ENCODE measurements at places on chromosomes 11 and 22. TPM values are rescaled to one million over a fixed set of nuclear protein-coding genes. Genes with fewer than 3 reads are reported as not detected.
A peak's percentile ranks its signal among the peaks of the same experiment; 100 is the strongest.

KLHL35 gene
- polyA plus RNA-seq: 0.66 TPM

KRTAP5-10 gene
- polyA plus RNA-seq: not detected

DNA sequence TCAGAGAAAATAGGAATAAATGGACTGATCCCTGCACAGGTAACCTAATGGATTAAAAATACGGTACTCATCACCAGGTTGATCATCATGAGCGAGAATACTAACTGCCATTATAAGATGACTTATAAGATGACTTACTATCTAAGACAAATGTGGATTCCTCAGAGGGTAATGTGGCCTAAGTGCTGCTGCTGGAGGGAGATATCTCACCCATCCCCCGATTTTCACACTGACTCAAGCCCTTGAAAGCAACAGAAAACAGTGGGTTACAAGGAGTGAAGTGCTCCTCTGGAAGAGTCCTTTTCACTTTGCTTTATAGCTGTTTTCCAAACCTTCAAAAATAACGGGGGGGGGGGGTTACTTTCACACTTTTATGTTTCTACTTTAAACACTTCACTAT, 920 bp downstream of the TMEM218 start:
- peak; percentile 6 for DNase-seq

- DNase-seq: no peak
Measured at GRCh38 chr11:7759010-7759409, 37.7 kb downstream of the OR5P2 start.

DNA sequence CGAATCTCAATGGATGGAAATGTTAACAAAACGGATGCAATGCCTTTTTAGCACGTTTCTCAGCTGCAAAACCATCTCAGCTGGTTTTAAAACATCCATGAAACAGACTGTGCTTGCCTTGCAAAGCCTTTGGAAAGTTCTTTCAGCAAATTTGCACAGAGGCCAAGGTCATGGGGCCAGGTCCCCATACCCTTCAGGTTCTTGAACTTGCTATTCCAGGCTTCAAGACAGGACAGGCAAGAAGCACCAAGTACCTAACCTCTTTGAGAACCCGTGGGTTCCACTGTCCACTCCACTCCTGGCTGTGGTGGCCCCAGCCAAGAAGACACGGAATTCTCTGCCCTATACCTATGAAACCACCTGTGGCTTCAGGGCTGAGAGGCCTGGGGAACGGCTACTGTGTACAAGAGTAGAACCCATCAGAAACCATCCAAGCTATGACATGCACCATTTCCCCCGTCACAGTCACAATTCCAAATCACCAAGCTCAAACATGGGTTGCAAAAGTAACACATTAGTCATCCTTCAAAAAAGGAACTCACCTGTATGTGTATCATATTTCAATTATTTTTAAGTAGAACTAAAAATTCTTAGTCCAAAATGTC, 17.0 kb downstream of the TNKS1BP1 start:
- no peak for DNase-seq

DNA sequence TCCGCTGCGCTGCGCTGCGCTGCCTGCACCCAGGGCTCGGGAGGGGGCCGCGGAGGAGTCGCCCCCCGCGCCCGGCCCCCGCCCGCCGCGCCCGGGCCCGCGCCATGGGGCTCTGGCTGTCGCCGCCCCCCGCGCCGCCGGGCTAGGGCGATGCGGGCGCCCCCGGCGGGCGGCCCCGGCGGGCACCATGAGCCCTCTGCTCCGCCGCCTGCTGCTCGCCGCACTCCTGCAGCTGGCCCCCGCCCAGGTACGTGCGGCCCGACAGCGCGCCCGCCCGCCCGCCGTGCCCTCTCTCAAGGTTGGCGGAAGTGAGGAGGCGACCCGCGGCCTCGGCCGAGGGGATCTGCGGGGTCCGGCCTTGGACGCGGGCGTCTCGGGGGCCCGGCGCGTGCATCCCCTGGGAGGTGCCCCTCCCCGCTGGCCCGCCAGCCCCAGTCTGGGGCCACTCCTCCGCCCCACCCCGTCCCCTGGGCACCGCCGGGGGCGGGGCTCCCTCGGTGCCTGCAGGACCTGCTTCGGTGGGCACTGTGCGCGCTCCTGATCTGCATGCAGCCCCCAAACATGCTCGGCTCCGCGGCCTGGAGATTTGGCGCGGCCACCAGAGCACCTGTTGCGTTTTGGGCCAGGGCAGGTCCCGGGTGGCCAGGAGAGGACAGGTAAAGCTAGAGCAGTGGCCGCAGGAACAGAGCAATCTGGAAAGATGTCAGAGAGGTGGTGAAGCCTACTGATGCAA, 429 bp downstream of the VEGFB start:
- no peak for DNase-seq

DNA sequence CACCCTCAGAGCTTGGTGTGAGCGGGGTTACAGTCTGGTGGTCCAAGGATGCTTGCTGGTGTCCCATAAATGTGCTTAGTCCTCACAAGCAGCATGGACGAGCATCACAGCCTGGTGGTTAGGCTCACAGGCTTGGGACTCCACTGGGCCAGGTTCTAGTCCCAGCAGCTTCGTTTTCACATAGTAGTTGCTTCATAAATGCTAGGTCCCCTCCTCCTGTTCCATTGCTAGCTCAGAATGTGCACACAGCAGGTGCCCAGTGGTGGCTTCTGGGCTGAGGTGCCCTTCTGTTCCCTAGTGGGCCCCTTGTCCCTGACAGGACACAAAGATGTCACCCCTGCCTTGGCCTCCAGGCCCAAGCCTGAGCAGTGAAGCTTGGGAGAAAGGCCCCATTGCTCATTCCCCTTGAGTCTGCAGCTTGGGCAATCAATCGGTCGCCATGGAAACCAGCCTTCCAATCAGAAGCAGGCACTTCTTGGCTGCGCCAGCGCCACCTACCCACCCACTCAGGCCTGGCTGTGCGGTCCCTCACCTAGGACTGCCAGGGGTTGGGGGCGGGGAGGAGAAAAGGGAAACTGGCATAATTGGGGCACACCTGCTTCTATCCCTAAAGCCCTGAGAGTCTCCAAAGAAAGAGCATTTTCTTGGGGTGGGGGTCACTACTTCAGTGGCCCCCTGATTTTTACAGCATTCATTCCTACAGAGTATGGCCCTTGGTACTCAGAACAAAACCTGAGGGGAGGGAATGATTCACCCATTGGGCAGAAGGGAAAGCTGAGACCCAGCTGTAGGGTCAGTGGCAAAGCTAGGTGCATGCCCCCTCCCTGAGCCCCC, 48.1 kb downstream of the CYTH4 start:
- DNase-seq: peak; percentile 91
